Endothelial cell of umbilical vein (primary cell): ENCODE measurements at places on chromosomes 5 and 9.

GRCh38 chr5:85388770-85389169, 1004.1 kb upstream of the EDIL3 start:
- no peaks in the 10 kb centered on the region for H3K4me1 ChIP-seq
- H3K36me3 ChIP-seq = no peaks in the 10 kb centered on the region

DNA sequence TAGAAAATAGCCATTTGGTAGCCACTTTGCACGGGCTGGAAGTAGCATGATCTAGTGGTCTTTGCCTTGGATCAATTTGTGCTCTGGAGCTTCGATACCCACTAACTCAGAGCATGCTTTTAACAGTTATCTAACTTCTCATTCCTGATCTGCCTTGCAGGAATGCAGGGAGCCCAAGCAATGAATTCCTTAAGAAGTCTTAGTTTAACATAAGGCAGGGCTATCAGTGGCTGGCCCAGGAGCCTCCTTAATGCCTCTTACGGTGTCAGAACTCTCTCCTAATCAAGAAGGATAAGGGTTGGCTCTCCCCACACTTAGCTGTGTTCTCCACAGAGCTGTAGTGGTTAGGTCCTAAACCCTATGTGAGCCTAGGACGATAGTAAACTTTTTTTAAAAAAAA, 95.8 kb upstream of the TBCA start:
- no peak for DNase-seq
- H3K4me3 ChIP-seq = no peak overlapping the region
- no peak overlapping the region for H3K27ac ChIP-seq
- no peaks in the 10 kb centered on the region for H3K4me1 ChIP-seq
- no peaks in the 10 kb centered on the region for H3K36me3 ChIP-seq

DNA sequence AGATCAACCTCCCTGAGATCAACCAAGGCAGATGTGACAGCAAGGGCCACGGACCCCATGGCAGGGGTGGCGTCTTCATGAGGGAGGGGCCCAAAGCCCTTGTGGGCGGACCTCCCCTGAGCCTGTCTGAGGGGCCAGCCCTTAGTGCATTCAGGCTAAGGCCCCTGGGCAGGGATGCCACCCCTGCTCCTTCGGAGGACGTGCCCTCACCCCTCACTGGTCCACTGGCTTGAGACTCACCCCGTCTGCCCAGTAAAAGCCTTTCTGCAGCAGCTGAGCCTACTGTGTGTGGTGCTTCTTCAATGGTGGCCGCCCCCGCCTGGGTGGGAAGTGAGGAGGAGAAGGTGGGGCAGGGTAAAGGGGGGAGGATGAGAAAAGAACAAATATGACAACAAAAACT, 8.3 kb downstream of the GPX3 start:
- DNase-seq = no peak
- peaks cover 3% of the 10 kb centered on the region for H3K36me3 ChIP-seq
- H3K27me3 ChIP-seq = no peaks in the 10 kb centered on the region

DNA sequence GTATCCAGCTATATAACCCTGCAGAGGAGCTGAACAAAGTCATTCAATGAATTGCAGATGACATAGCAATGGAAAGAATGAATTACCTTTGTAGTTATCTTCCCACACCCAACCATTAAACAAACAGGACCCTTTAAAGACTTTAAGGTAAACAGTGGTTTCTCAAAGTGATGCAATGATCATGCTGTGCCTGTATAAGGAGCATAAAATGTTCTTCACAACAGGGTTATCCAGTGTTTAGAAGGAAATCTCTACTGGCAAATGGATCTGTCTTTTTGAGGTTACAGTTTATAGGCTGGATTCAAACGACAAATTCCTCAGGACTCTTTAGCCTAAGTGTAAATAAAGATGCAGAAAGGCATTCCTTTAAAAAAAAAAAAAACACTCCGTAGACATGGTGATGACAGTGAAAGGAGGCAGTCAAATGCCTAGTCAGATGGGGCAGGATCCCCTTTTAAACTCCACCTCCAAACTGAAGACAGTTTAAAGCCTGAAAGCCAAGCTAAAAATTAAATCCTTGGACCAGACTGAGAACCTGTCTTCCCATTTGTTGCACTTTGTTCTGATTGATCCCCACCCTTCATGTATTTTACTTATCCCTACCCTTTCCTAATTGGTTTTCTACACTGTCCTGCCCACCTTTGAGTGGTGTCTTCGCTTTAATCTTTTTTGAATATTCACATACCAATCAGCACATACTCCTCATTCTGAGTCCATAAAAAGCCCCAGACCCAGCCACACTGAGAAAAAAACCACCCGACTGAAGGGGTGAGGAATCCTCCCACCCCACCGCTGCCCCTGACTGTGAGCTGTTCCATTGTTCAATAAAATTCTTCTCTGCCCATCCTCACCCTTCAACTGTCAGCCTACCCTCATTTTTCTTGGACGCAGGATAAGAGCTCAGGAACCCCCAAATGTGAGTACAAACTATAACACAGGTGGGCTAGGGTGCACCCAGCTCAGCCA, 761.3 kb upstream of the DMAC1 start:
- H3K4me1 ChIP-seq = peaks cover 6% of the 10 kb centered on the region
- no peaks in the 10 kb centered on the region for H3K27me3 ChIP-seq
- DNase-seq = no peak
- H3K36me3 ChIP-seq = no peaks in the 10 kb centered on the region
- no peak overlapping the region for H3K27ac ChIP-seq
- H3K4me3 ChIP-seq = no peak overlapping the region

- no peaks in the 10 kb centered on the region for H3K27me3 ChIP-seq
- DNase-seq = peak; percentile 52
Measured at GRCh38 chr5:140165101-140165922, 9.7 kb upstream of the CYSTM1 start.

GRCh38 chr5:126139773-126140172, 283.4 kb upstream of the GRAMD2B start:
- no peaks in the 10 kb centered on the region for H3K4me1 ChIP-seq
- H3K27ac ChIP-seq = no peak overlapping the region
- H3K4me3 ChIP-seq = no peak overlapping the region
- no peak for DNase-seq
- H3K36me3 ChIP-seq = no peaks in the 10 kb centered on the region

GRCh38 chr5:124393584-124394379, 352.7 kb downstream of the ZNF608 start:
- no peak overlapping the region for H3K4me3 ChIP-seq
- DNase-seq = no peak
- no peaks in the 10 kb centered on the region for H3K4me1 ChIP-seq
- H3K36me3 ChIP-seq = no peaks in the 10 kb centered on the region
- no peaks in the 10 kb centered on the region for H3K27me3 ChIP-seq

DNA sequence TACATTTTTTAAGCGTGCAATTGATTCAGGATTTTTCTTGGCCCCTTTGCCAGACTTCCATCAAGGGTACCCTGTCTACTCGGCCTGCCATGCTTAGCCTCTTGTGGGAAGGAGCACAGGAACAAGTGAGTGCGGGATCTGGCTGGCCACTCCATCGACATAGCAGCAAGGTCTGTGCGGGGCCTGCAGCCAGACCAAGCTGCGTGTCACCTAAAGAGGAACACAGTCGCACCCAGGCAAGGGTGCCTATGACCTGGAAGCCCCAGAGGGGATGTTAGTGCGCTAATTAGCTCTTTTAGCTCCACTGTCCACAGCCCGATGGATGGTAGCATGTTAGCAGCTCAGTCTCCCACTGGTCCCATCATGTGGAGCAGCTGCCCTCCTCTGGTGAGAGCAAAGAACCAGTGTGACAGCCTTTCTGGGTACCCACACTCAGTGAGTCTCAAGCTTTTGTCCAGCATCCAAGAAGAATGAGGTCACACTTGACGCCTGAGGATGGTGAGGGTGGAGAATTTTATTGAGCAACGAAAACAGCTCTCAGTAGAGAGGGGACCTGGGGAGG, 38.7 kb downstream of the FTMT start:
- H3K27me3 ChIP-seq = no peaks in the 10 kb centered on the region
- no peak overlapping the region for H3K27ac ChIP-seq
- no peak for DNase-seq
- no peak overlapping the region for H3K4me3 ChIP-seq

DNA sequence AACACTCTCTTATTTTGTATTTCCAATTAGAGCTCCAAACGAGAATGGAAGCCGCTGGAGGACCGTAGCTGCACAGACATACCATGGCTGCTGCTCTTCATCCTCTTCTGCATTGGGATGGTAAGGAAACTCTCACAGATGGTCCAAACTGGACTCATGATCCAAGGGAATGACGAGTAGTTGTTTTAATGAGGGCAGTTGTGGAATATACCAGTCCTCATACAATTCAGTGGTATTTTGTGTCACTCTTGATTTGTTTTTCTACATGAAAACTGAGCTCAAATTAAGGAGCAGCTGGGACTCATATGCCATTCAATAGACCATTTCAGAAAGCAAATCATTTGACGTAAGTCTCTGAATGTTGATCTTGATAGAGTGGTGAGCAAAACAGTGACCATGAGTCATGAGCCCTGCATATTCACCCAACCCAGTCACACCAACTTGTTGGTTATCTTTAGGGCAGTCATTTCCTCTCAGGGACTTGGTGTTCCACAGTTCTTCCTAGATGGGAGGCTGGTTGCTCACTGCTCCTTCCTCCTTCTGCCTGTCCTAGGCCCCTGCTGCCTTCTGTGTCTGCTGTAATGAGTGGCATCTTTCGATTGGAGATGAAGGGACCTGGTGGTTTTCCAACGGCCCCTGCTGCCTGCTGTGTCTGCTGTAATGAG, 54.9 kb downstream of the SLC44A1 start:
- peak overlapping the region; percentile 96 for H3K27ac ChIP-seq
- DNase-seq = peak; percentile 98
- H3K36me3 ChIP-seq = no peaks in the 10 kb centered on the region
- no peak overlapping the region for H3K4me3 ChIP-seq
- H3K27me3 ChIP-seq = no peaks in the 10 kb centered on the region
- peaks cover 45% of the 10 kb centered on the region for H3K4me1 ChIP-seq

- no peaks in the 10 kb centered on the region for H3K36me3 ChIP-seq
- H3K27me3 ChIP-seq = no peaks in the 10 kb centered on the region
- DNase-seq = no peak
- H3K4me1 ChIP-seq = peaks cover 5% of the 10 kb centered on the region
- H3K27ac ChIP-seq = no peak overlapping the region
Measured at GRCh38 chr9:127314911-127315310, 50.3 kb downstream of the GARNL3 start.

DNA sequence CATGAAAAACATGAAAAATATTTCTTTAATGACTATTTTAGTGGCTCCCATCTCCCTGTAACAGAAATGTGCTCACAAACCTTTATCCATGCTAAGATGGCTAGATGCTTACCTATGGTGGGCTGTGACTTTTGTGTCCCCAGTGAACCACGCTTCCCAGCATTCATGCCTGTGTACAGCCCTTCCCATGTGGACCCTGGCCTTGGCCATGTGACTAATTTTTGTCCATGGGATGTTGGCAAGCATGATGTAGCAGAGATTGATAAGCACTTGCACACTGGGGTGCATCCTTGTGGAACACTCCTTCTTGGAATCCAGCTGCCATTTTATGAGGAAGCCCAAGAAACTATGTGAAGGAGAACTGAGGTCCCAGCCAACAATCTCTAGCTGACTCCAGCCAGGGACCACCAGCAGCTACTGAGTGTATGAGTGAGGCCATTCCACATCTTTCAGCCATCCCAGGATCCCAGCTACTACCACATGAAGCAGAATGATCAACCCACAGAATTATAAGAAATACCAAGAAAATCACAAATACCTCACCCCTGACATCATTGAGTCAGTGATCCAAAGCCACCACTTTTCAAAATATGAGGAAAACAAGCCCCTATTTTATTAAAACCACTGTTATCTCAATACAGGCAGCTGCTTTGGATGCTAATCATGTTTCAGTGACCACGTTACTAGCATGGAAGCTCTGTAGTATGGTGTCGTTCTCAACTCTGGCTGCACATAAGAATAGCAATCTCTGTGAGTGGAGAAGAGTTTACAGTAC, 16.1 kb upstream of the RAI14 start:
- H3K36me3 ChIP-seq = no peaks in the 10 kb centered on the region
- no peaks in the 10 kb centered on the region for H3K4me1 ChIP-seq
- no peak for DNase-seq

GRCh38 chr5:73306078-73306719, 133.2 kb downstream of the TMEM174 start:
- H3K36me3 ChIP-seq = no peaks in the 10 kb centered on the region
- no peak overlapping the region for H3K27ac ChIP-seq
- H3K27me3 ChIP-seq = peaks cover 100% of the 10 kb centered on the region
- H3K4me1 ChIP-seq = no peaks in the 10 kb centered on the region

- no peak for DNase-seq
- H3K27me3 ChIP-seq = no peaks in the 10 kb centered on the region
- no peak overlapping the region for H3K4me3 ChIP-seq
- H3K36me3 ChIP-seq = no peaks in the 10 kb centered on the region
- H3K4me1 ChIP-seq = no peaks in the 10 kb centered on the region
Measured at GRCh38 chr9:84493284-84493947, 152.9 kb upstream of the SLC28A3 start.

DNA sequence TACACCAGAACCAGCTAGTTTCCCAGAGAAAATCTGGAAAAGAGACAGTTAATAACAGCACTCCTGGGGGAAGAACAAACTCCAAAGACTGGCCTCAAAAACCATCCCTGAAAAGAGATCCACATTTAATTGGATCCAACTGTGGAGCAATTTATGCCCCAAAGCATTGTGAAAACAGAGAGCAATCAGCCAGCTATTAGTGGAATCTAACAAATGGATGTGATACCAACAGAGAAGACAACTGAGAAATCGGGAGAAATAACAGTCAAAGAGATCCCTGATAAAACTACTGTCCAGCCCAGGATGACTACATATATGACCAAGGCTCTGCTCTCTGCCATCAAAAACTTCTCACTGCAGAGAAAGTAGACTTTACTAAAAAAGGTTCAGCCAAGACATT, 40.5 kb upstream of the TRIO start:
- no peak for DNase-seq
- H3K27me3 ChIP-seq = no peaks in the 10 kb centered on the region
- peaks cover 16% of the 10 kb centered on the region for H3K4me1 ChIP-seq
- no peak overlapping the region for H3K27ac ChIP-seq

- no peaks in the 10 kb centered on the region for H3K36me3 ChIP-seq
- H3K4me3 ChIP-seq = no peak overlapping the region
- peaks cover 40% of the 10 kb centered on the region for H3K27me3 ChIP-seq
- DNase-seq = no peak
- no peak overlapping the region for H3K27ac ChIP-seq
- H3K4me1 ChIP-seq = no peaks in the 10 kb centered on the region
Measured at GRCh38 chr5:127331890-127332649, 41.5 kb downstream of the MEGF10 start.

DNA sequence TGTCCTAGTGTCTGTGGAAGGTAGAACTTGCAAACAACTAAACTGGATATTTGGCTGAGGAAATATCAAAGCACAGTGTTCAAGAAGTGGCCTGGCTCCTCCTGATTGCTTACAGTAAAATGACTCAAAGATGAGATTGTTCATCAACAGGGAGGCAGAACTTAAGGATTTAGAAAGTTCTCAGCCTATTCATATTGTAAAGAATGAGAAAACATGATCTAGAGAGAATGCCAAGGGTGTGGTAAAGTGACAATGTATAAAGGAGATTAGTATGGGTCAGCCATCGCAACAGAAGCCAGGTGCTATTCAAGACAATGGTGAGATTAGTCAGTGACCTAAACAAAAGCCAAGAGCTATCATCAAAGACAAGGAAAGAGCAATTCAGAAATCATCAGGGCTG, 372.3 kb downstream of the SPOCK1 start:
- H3K27me3 ChIP-seq = no peaks in the 10 kb centered on the region
- H3K36me3 ChIP-seq = no peaks in the 10 kb centered on the region
- H3K27ac ChIP-seq = no peak overlapping the region
- no peaks in the 10 kb centered on the region for H3K4me1 ChIP-seq
